ENCODE measurements at places on chromosomes 6 and 20.

- DNase-seq = no peak
Observed at GRCh38 chr20:856361-856775, 22.9 kb downstream of the FAM110A start.

- no peak for DNase-seq
Observed at GRCh38 chr6:32867022-32867477, 13.1 kb downstream of the PSMB9 start.

DNA sequence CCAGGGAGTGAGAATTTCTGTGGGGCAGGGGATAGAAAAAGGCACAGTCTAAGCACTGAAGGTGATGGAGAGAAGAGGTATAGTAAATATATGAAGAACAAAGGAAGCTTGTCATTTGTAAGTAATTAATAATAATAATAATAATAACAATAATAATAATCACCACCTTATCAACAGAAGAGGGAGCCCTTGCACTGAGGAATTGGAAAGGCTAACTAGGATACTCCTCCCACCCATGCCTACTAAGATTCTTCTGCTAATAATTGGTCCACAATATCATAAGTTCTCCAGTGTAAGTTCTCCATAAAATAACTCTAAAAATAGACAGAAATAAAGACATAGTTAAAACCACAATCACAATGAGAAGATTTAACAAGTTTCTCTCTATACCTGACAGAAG, 912 bp upstream of the OR12D3 start:
- DNase-seq = no peak

- DNase-seq = no peak
Observed at GRCh38 chr6:71197780-71198179, 90.8 kb upstream of the OGFRL1 start.

GRCh38 chr20:47319517-47320252, 36.8 kb downstream of the ZMYND8 start:
- DNase-seq = no peak

DNA sequence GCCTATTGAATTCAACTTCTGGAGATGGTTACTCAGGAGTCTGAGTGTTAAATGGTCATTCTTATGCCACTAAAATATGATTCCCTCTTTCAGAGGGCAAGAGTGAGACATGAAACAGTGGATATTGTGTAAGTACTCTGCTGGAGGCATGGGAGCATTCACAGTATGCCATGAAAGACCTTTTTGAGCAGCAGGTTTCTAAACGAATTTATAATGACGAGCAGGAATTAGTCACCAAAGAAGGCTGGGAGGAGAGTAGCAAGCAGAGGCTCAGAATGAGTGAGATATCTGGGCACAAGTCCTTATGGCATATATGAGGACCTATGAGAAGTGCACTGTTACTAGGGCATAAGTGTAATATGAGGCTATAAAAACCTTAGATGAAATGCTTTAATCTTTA, 10.9 kb upstream of the MYB start:
- DNase-seq = no peak

DNA sequence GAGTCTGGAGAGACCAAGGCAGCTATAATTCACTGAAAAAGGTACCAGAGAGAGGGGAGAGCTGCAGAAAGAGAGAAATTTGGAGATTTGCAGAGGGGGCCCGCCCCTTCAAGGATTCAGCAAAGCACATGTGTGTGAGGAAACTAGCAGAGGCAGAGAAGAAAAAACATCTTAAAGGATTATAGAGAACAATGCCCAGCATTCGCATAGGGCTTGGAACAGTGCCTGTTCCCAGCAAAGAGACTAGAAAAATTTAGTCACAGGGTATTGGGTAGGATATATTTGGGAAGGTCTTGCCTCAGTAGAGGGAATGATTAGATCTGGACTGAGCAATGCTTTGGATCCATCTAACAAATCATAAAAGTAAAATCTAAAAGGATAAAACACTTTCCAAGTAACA, 44.0 kb downstream of the SRPK1 start:
- no peak for DNase-seq

- no peak for DNase-seq
Observed at GRCh38 chr20:47272893-47273590, 83.5 kb downstream of the ZMYND8 start.

- DNase-seq = no peak
Observed at GRCh38 chr20:57849121-57849520, 139.3 kb upstream of the PMEPA1 start.

GRCh38 chr20:62659488-62660239, 17.4 kb downstream of the SLCO4A1 start:
- no peak for DNase-seq

GRCh38 chr20:53660947-53661381, 67.3 kb upstream of the ZNF217 start:
- no peak for DNase-seq

DNA sequence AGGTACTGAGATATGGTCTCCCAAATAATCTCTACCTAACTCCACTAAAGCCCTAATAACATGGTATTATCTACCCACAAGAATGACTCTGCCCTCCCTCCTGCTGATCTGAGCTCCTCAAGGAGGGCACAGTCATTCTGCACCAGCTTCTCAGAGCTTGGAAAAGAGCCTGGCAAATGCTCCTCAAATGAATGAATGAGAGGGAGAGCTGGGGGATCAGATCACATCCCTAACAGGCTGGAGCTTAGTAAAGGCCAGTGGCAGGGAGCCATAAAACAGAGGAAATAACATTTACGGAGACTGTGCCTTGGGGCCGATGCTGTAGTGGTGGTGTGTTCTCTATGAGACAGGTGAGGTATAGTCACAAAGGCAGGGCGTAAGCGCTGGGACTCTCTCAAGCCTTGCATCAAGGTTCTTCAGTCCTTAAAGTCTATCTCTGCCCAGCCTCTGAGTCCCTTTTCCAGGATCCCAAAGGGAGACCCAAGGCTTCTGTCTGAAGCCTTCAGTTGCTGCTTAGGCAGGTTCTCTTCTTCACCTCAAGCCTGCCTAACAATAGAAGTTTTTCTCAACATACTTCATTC, 7.2 kb upstream of the NNAT start:
- DNase-seq = no peak

- DNase-seq = no peak
Observed at GRCh38 chr6:37007340-37008043, 2.0 kb downstream of the FGD2 start.

DNA sequence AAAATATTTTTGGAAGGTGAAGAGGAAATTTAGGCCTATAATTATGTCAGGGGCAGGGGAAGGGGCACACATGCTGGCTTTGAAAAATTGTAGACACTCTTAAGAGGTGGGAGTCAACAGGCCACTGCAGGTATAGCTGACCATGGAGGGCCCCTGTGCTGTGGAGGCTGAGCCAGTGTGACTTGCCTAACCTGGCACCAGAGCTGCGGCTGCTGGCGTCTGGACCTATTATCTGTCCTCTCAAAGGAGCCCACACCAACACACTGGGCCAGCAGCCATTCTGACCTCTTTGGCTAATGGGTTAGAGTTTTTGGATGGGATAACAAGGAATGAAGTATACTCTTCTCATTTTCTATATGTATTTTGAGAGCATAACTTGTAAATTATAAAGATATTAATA, 4.5 kb downstream of the GID8 start:
- DNase-seq = no peak

GRCh38 chr6:106757267-106757666, 127.9 kb downstream of the QRSL1 start:
- no peak for DNase-seq

- DNase-seq = no peak
Observed at GRCh38 chr6:97586344-97586743, 303.3 kb upstream of the MMS22L start.

DNA sequence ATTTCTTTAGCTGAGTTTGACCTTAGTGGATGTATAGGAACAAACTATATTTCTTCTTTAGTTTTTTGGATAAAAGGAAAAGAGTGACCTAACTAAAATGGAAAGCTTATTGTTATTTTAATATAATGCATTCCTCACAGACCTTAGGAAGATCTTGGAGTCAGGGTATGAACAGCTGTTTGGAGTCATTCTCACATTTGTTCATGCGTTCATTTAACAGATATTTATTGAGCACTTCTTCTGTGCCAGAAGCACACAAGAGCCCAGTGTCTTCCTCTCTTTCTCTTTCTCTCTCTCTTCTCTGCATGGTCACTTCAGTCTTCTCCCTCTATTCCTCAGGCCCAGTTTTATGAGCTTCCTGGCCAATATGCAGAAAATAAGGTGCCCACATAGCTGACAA, 744.0 kb upstream of the MAP3K7 start:
- no peak for DNase-seq

GRCh38 chr6:169156108-169156792, 97.4 kb downstream of the THBS2 start:
- DNase-seq = no peak
